Activated T-helper 2 cell treated with anti-CD3 and anti-CD28 coated beads, Interferon-gamma antibody, Interleukin-2, Interleukin-4, amounts not matched to agents 10 μg/mL and 5 μg/mL and 100 μg/mL, durations not matched to agents 14 hours and 24 hours and 36 hours (primary cell): ENCODE measurements at places on chromosomes 4 and X.

- no peak for DNase-seq
These were observed 108.6 kb downstream of the SMIM20 start for GRCh38 chr4:26022346-26023202.

DNA sequence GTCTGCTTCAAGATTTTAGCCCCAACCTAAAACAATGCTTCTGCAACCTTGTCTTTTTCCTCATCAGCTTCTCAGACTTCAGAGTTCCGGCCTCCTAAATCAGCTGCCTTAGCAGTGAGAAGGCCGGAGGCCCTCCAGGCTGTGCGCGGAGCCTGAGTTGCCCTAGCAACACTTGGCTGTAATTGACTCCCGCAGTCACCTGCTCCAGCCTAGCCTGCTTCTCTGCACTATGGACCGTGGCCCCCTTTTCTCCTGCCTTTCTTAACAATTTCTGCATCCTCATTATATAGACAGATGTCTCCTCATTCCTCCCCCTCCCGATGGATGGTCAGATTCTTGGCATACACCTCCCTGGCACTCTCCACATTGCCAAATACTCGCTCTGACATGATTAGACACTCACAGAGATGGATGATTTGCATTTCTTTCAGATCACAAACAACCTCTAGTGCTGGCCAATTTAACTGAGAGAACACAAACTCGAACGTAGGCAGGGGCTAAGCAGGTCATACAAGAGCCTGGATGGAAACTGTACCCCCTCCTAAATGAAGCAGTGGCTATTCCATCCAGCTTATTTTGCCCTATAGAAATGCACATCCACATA lies 9.5 kb upstream of the HUWE1 start:
- DNase-seq, result no peak

- DNase-seq, result no peak
These were observed 75.0 kb downstream of the TBC1D9 start for GRCh38 chr4:140681201-140681600.

DNA sequence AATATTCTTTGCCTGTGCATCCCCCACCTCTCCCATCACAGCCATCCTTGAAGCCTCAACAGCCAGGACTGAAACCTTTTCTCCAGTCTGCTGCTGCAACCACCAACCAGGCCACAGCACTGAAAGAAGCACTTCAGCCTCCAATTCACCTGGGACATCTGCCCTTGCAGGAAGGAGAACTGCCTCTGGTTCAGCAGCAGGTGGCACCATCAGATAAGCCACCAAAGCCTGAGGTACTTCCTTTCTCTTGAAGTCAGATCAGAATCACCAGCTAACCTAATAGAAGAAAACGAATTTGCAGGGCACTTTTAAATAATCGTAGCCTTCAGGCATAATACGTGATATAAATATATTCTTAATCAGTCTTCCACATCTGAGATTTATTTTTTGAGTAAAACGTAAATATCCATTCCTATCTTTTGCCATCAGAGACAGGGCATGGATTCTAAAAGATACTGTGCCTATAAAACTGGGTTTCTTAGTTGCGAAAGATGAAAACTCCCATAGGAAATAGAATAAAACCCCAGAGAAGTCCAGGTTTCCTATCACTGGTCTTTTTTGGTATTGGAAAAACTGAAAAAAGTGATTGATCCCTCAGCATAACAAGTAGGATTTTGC lies 9.5 kb downstream of the AMBN start:
- peak; percentile 49 for DNase-seq

- no peak for DNase-seq
These were observed 32.0 kb upstream of the SPON2 start for GRCh38 chr4:1204286-1204827.

GRCh38 chr4:142846108-142846728 lies at the start of gene INPP4B:
INPP4B (minus strand) TSS chr4:142846301.
- DNase-seq, result peak; percentile 64

DNA sequence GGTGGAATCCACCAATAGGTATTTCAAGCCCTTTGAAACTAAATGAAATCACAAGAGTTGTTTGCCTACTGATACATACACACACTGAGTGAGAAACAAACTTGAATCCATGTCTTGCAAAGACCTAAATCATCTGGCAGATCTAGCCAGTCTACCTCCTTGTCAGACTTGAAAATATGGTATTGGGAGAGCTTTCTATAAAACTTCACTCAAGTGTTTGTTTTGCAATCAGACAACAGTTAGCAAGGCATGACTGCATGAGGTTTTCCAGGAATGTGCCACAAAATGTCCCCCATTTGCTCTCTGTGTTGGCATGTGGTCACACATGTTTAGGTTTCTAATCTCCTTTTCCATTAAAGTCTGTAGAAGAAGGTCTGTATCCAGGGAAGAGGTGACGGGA lies 52.4 kb downstream of the MAP3K15 start:
- DNase-seq, result no peak

GRCh38 chr4:74942251-74942917 lies 9.5 kb downstream of the PARM1 start:
- DNase-seq, result no peak

GRCh38 chr4:179447308-179447707 lies 2005.1 kb upstream of the AGA start:
- DNase-seq, result no peak

DNA sequence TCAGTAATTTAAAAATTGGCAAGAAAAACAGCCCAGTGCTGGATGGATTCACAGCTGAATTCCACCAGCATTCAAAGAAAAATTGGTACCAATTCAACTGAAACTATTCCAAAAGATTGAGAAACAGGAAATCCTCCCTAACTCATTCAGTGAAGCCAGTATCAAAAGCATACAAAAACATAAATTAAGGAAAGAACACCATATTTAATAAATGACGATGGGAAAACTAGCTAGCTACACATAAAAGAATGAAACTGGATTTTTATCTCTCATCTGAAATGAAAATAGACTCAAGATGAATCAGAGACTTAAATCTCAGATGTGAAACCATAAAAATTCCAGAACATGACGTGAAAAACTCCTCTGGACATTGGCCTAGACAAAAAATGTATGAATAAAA lies 516.8 kb upstream of the SPANXN1 start:
- no peak for DNase-seq

GRCh38 chrX:103727115-103727514 lies 16.4 kb downstream of the TMEM31 start:
- DNase-seq, result no peak

GRCh38 chr4:165294907-165295306 lies 32.6 kb upstream of the MSMO1 start:
- DNase-seq, result no peak

GRCh38 chr4:123166023-123166422 lies 230.6 kb upstream of the SPRY1 start:
- no peak for DNase-seq

- DNase-seq, result no peak
These were observed 102.2 kb downstream of the SEL1L3 start for GRCh38 chr4:25760518-25761157.

DNA sequence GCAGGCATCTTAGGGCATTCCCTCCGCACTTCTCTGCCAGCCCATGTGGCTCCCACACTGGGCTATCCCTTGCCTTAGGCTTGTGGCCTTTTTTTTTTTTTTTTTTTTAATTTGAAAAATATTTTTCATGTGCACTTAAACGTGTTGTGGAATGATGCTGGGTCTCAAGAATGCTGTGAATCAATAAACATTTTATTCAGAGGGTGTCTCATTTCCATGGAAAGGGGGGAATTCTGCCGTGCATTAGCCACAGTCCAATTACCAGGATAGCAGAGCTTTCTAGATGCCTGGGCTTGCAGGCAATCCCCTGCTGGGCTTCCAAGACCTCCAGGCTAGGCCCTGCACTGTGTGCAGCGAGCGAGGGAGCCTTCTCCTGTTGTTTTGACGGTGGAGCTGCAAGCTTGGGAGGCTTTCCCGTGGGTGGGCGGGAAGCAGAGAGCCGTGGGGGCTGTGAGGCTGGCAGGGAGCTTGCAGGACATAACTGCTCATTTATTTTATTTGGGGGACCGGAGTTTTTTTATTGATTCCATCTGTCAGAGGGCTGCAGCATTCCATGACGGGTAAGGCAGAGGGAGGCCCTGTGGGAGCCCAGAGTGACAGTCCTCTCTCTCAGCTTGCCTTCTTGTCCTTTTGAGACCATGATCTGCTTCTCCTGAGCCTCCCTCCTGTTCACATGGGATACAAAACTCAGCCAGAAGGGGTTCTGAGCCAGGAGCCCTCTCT lies 2.6 kb upstream of the CPZ start:
- no peak for DNase-seq

DNA sequence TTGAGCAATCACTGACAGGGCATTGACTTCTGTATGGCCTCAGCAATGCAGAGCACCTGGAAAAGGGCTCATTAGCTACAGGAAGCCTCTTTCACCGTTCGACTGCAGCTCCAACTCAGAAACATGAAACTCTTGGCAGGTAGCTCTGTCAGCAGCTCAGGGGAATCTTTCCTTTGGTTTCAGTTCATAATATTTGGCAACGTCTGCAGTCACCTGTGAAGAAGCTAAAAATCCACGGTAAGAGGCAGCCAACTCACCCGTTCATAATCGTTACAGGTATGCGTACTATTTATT lies 354.9 kb downstream of the CAMK2D start:
- DNase-seq, result no peak

- DNase-seq, result no peak
These were observed 39.5 kb downstream of the ENOPH1 start for GRCh38 chr4:82469791-82470345.

DNA sequence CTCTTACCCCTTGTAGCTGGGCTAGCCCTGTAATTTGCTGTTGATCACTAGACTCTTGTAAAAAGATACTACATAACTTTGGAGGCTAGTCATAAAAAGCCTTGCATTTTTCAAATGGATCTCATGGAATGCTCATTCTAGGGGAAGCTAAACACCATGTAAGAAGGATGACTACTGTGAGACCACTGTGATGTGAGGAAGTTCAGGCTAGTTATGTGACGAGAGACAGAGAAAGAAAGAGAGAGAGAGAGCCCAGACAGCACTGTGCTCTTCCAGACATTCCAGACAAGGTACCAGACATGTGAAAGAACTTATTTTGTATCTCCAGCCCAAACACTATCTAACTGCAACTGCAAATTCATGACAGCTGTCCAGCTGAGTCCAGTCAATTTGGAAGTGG lies 404.6 kb upstream of the PITX2 start:
- DNase-seq, result no peak

GRCh38 chrX:116417968-116418367 lies 18.4 kb upstream of the SLC6A14 start:
- DNase-seq, result no peak

DNA sequence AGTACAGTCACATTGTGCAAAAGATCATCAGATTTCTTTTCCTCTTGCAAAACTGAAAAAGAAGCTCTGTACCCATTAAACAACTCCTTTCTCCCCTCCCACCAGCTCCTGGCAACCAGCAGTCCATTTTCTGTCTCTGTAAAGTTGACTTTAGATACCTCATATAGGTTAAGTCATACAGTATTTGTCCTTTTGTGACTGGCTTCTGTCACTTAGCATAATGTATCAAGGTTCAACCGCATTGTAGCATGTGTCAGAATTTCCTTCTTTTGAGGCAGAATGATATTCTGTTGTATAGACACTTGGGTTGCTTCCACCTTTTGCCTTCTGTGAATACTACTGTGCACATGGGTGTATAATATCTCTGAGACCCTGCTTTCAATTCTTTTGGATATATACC lies 121.8 kb downstream of the SH3KBP1 start:
- no peak for DNase-seq

GRCh38 chrX:9153300-9153699 lies 119.4 kb upstream of the FAM9B start:
- no peak for DNase-seq

DNA sequence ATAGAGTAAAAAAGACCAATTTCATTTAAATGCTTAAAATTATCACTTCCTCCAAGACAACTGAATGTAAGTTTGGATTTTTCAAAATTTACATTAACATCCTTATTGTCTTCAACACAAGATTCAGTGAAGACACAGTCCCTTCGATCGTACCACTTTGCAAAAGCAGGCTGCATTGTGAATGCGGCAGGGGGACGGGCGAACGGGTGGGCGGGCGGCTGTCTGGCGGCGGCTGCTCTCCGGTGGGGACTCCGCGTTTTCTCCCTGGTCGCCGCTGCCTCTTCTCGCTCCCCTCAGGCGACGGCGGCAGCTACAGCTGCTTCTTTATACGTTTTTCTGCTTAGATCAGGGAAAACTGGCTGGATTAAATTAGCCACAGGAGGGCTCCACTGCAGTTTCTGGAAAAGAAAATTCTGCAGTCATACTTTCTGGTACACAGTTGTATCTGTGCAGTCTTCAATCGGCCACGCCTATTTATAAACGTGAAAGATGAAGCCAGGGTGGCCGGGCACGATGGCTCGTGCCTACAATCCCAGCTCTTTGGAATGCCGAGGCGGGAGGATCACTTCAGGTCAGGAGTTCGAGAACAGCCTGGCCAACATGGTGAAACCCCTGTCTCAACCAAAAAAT lies 33.9 kb upstream of the HPF1 start:
- DNase-seq, result no peak

GRCh38 chr4:17082186-17082585 lies 183.7 kb upstream of the LDB2 start:
- DNase-seq, result no peak

- DNase-seq, result no peak
These were observed 12.0 kb downstream of the TSPAN5 start for GRCh38 chr4:98646422-98646821.

- DNase-seq, result no peak
These were observed 58.2 kb downstream of the PDE5A start for GRCh38 chr4:119570401-119570800.

DNA sequence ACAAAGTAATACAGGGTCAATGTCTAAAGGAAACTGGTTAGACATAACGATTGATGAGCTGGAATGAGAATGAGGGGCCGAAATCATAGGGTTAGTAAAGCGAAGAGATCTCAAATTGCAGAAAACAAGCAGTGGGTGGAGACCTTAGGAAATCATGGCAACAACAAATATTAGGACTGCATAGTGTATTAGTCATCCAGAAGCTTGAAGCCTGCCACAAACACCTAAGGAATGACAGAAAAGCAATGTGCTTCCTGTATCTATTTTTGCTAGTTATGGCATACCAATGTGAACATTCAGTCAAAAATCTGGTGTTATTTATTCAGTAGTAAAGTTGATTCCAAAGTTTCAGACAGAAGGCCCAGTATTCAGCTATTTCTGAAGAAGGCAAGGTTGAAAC lies 410.9 kb upstream of the CT83 start:
- no peak for DNase-seq

- DNase-seq, result no peak
These were observed 424.0 kb upstream of the NDST4 start for GRCh38 chr4:115537387-115537786.

GRCh38 chrX:40402831-40403533 lies 177.8 kb upstream of the ATP6AP2 start:
- no peak for DNase-seq

DNA sequence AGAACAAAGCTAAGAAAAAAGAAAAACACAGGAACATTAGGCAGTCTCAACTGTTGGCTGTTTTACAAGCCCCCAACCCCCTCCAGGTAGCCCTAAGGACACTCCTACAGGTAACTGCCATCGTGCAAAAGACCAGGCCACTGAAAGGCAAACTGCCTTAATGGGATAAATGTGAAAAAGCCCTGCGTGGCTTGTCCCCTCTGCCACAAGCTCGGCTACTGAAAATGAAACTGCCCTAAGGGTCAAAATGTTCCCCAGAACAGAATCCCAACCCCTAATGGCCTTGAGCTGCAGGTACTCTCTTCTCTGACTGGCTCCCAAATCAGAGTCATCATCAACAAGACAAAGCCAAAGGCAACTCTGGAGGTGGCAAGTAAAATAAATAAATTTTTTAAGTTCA lies 84.8 kb downstream of the MSN start:
- DNase-seq, result no peak
